Epithelial cell of proximal tubule (primary cell): ENCODE measurements at places on chromosomes 4 and X.

DNA sequence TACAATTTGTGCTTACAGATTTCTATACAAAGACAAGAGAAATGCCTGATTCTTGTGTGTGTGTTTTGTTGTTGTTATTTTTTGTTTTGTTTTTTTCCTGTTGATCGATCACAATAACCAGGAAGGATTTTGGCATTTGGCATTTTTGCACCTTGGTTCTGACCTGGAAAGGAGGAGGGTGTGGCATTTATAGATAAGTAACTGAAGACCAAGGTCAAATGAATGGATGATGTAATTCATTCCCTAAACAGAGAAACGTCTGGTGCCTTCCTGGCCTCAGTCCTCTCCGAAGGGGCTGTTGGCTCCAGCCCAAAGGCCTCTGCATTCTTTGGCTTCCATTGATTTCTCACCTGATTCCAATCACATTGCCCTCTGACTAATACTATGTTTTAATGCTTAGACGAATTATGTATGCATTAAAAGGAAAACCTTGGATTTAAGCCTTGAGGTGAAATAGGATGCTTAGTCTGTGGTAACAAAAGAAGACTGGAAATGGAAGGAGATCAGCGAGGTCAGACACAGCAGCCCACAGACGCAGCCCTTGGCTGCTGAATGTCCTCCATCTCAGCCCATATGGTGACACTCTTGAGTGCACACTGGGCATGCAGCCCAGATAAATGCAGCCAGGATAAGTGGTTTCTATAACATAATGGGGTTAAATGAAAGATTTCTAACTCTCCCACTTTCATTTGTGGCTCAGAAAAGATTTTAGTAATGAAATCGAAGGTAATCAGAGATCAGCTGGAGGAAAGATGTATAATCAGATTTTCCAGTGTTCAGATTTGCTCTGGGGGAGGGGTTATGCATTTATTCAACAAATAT, 60.5 kb upstream of the TRIM2 start:
- no peak for DNase-seq

- DNase-seq, result no peak
Observed at GRCh38 chrX:136162827-136163570, 15.7 kb downstream of the FHL1 start.

DNA sequence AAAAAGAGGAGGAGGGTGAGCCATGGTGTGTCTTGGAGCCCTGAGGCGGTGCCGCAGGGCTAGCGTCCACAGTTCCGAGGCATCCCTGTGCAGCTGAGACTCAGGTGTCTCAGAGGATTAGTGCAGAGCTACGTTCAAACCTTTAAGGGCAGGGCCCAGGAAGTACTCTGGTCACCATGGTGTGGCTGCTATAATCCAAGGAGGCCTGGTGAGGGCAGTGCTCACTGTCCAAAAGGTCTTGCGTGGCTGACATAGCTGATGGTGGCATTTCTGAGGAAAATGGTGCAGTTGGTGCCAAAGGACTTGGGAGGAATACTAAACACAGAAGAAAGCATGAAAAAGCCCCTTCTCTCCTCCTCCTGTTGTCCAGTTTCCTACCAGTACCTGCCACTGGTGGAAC, 146.9 kb downstream of the DCHS2 start:
- no peak for DNase-seq

- no peak for DNase-seq
Observed at GRCh38 chr4:128565565-128566186, 243.8 kb upstream of the JADE1 start.

DNA sequence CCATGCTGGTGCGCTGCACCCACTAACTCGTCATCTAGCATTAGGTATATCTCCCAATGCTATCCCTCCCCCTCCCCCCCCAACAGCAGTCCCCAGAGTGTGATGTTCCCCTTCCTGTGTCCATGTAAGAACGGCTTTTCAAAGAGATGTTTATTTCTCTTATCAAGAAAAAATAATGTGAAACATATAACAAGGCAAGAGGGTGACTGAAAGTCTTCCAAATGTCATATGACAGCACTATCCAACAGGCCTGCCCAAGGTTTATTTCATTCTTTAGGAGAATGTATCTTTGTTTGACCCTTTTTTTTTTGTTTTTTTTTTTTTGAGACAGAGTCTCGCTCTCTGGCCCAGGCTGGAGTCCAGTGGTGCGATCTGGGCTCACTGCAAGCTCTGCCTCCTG, 29.9 kb upstream of the REPS2 start:
- no peak for DNase-seq

- DNase-seq, result no peak
Observed at GRCh38 chr4:56764775-56765174, 56.7 kb downstream of the SPINK2 start.

DNA sequence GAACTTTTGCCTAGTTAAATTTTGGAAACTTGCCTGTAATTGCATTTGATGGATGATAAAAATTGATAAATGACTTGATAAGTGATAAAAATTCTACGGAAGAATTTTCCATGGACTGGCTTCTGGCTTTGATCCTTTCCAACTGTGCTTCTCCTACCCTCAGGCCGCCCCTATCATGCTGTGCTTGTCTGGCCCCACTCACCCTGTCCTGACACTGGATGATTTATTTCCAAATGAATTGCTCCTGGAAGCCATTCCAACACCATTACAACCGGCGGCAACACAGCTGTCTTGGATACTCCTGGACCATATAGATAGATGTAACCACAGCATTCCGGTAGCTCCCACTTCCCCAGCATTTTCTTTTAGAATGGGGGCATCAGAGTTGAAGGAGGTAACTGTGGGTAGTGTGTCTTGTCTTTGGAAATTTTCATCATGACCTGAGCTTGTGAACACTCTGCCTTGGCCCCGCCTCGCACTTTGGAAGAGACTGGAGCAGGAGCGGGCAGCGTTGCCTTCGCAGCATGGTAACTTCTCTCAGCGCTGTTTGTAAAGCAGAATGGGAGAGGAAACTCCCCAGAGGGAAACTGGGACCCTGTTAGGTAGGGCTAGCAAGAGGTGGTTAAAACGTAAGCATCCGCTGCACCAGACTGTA, 77.4 kb downstream of the TBL1X start:
- DNase-seq, result no peak

- DNase-seq, result no peak
Observed at GRCh38 chr4:131337936-131338335, 1811.2 kb upstream of the PCDH10 start.

GRCh38 chr4:1293531-1293941, 3.8 kb downstream of the MAEA start:
- DNase-seq, result no peak

DNA sequence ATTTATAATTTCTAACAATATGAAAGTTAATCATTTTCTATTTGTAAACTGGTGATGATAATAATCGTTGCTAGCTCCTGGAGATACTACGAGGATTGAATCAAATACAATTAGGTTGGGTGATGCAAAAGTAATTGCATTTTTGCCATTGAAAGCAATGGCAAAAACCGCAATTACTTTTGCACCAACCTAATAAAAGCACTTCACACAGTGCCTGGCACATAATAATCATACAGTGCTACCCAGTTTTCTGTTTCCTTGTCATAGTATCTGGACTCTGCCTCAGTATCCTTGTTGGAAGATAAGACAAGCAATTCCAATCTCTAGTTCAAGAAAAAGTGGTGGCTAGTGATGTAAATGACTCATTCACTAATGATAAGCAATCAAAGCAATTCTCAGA, 176.8 kb upstream of the TRPC5 start:
- no peak for DNase-seq

DNA sequence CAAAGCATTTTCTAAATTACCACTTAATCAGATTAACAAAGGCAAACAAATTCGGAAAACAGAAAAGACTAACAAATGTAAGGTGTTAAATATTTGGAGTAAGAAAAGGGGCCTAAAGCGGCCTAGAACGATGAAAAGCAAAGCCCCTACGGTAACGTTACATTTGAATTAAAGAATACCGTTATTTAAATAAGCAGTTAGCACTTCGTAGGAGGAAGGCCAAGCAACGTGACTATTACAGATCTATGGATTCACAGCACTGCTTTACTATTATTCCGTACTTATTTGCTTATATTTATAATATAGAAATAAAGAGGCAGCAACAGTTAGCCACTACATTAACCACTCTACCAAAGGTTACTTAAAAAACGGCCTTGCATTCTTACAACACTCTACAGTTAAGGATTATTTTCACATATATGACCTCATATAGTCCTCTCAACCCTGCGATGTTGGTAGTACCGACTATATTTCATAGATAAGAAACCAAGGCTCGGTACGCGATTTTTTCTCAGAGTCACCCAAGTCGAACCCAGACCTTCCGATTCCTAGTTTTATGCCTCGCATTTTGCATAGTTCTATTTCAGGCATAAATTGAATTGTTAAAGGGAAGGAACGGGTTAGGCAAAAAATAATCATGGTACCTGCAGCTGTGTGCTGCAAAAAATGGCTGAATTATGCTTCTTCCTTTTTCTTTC, 2.9 kb downstream of the KLHL15 start:
- no peak for DNase-seq

GRCh38 chrX:41384051-41384705, 50.2 kb downstream of the DDX3X start:
- DNase-seq, result no peak

DNA sequence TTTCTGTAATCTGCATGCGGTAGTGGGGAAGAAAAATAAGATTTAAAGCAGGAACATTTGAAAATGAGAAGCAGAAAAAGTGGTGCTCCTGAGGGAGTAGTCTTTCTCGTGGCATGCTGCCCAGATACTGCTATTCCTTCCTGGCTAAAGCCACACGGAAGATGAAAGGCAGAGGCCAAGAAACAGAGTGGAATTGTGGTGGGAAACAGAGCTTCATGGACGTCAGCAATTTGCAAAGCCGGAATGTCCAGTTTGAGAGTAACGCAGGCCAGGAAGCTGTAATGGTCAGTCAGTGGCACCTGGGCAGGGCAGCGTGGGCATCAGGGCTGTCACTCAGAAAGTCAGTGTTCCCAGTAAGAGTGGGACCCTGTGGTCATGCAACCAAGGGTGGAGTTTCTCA, 63.7 kb upstream of the FMR1 start:
- no peak for DNase-seq

- no peak for DNase-seq
Observed at GRCh38 chr4:70838666-70839588, 763 bp downstream of the GRSF1 start.

GRCh38 chrX:24285082-24285481, 28.8 kb downstream of the SUPT20HL2 start:
- DNase-seq, result no peak
